ENCODE measurements at places on chromosomes 2 and 18.

DNA sequence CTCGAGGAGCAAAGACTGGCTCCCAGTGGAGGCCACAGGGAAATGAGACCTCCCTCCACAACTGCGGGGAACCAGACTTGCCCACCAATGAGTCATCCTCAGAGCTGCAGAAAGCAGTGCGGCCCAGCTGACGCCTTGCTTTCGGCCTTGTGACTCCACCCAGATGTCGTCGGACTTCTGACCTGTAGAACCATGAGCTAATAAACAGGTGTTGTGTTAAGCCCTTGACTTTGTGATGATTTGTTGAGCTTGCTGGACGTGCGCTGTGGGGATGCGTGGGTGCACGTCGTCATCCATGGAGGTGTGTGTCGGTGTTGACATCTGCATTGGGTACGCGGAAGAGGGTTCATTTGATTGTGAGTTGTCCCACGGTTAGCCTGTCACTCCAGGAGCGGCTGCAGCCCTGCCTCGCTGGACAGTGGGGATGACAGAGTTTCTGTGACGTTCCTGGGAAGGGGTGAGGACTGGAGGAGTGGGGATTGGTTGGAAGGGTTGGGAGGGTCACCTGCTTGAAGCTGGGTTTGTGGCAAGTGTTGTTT is 154.1 kb downstream of the SH3BP4 start:
- no peak for DNase-seq

DNA sequence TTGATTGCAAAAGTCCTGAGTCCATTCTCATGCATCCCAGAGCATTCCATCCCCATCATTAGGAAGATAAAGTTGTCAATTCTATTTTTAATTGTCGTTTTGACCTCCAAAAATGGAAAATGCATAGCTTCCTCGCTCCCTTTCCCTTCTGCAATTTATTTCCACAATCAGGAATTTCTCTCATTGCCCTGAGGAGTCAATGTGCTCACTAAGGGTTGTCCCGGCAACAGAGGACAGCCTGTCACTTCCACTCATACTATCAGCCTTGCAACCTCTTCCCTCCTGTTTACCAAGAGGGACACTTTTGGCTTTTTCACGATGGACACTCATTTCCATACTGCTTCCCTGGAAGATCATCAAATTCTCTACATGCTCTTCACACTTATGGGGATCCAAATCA is 164.8 kb downstream of the MYO5B start:
- DNase-seq: no peak

DNA sequence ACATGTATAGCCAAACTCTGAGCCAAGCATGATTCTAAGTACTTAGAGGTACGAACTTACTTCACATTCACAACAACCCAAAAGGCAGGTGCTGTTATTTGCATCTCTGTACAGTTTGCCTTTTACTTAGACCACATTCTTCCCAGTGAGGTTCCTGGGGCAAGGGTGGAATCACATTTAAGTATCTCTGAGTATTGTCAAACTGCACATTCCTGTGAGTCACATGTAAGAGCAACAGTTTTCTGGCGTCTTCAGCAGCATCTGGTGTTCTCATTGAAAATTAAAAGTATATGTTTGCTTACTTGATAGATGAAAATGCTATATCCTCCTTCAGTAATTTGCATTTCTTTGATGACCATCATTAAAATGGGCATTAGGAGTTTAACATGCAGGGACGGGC is 119.1 kb downstream of the UXS1 start:
- no peak for DNase-seq

DNA sequence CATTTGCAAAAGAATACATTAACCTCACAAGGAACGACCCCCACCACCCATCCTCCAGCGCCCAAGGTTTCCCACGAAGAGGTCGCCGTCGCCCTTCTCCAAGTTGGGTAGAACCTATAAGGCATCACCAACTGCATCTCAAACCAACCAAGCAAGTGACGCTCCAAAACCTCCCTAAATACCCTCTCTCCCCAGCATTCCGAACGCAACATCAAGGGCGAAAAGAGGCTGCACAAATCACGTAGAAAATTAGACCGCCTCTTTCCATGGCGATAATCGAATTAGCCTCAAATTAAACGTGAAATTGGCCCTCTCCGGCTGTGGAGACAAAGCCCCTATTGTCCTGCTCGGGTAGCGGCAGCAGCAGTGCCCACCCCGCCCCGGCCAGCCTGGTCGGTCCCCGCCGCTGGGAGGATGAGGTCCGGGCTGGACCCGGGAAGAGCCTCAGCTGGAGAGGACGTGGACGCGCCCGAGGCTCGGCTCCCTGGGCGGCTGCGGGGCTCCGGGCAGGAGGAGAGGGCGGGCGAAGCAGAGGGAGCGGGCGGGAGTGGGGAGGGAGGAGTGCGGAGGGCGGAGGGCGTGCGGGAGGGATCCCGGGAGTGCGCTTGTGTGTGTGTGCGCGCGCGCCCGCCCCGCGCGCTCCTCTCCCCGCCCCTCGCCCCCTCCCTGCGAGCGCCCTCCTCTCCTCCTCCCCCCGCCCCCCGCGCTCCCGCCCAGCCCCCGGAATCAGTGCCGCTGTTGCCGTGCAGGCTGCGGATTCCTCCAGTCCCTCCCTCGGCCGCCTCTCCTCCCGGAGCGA is at the start of gene SPTBN1:
Gene SPTBN1, plus strand, starts transcription at position 765 of the 799 bp plus-strand sequence. CDS start 70,092 bp downstream, outside the sequence.
- no peak for DNase-seq

DNA sequence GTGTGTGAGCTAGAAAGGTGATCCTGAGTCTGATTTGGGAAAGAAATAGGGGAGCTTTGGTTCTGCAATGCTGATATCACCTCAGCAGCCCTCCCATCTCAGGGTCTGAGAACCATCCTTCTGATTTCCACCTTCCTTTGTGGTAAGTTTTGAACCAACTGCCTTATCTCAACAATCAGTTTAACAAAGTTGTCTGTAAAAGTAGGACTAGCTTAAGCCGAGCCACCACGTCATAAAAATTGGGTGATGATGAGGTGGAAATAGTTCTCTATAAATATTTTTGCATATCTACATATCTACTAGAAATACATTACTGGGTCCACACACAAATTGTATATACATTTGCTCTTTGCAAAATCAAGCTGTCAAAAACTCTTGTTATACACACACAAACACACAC is 1.1 kb downstream of the SULT1C4 start:
- no peak for DNase-seq

DNA sequence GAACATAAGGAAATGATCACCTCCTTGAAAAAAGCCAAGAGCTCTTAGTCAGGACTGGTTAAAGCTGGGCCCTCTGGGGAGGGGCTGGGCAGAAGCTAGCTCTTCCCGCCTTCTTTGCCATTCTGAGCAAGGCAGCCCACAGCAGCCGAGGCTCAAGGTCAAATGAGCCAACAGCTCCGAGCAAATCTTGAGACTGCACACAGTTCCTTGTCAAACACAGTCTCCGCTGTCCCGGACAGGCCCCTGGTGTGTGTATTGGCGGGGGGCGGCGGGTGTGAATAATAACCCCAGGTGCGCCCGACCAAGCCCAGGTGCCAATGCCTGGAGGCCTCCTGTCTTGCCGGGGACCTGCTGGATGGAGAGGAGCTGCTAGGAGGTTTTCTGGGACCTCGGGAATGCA is 46.4 kb upstream of the ACAA2 start:
- DNase-seq: no peak

GRCh38 chr2:233996461-233996860 is 54.0 kb upstream of the SPP2 start:
- no peak for DNase-seq

GRCh38 chr2:142944721-142945120 is 67.3 kb downstream of the KYNU start:
- DNase-seq: no peak

DNA sequence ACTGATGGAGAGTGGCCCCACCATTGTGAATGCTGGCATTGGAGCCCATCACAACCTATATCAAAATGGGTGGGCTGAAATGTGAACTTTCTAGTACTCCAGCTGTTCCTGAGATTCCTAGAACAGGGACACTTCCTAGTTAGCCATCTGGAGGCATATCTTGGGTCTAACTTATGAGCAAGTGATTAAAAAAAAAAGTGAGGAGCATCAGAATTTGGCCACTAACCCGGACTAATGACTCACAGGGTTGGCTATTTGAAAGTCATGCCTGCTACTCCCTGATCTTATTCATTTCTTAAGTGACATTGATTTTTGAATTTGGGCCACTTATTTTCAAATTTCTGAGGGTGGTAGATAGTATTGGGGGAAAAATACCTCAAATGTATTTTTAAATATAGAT is 216.6 kb downstream of the HRH4 start:
- DNase-seq: no peak

GRCh38 chr18:13563390-13563805 is 163.0 kb downstream of the FAM210A start:
- DNase-seq: no peak

DNA sequence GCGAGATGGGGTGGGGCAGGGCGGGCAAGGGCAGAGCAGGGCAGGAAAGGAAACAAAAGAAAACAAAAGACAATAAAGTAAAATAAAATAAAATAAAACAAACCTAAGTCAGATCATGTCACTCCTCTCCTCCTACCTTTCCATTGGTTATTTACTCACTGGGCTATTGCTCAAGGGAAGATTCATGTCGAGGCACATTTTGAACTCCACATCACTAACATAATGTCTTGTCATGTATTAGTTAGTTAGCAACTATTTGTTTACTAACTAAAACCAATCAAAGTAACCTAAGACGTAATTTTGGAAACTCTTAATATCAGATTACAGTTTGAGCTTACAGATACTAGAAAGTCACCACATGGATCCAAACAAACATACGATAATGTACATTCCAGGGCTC is 2.2 kb downstream of the C1D start:
- DNase-seq: no peak

DNA sequence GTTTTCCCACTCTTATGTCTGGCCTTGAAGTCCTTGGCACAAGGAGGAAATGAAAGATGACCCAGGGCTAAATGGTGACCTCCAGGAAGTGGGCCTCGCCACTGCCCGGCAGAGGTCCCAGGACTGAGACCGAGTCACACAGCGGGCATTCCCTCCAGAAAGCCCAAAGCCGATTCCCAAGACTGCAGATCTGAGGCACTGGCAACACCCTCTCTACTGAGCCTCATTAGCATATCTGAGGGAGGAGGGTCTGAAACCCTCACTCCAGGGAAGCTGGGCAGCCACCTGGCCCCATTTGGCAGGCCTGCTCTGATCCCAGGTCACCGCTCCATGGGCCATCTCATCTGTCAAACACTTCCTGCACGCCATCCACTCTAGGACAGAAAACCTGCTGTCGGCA is 29.1 kb downstream of the FAM178B start:
- DNase-seq: no peak

DNA sequence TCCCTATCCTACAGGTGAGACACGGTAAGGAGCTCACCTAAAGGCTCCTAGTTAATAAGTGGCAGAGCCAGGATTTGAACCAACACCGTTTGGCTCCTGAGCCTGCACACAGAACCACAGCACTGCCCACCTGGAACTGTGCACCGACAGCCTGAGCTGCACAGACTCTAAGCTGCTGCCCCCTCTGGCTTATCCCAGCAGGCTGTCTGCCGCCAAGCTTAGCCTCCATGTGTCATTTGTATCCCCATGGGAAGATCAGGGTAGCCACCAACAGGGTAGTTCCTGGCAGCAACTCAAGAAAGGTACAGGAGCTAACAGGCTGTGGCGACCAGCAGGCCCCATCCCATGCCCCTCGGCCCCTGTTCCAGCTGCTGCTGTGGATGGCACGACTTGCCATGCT is 135.7 kb downstream of the LRRC30 start:
- no peak for DNase-seq

DNA sequence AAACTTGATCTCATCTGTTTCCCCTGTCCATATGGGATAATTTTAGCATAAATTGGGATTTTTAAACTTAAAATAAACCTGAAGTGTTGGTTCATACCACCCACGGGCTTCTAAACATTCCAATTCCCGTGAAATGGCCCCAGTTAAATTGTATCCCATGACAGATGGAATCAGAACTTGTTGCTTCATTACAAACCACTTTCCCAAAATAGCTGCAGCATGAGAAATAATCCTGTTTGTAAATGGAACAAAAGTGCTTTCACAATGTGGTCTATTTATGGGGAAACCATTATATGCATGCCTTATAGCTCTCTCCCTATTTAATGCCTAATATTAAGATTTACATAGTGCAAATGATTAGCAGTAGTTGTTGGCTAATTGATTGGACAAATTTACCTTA is 15.9 kb downstream of the SCG2 start:
- no peak for DNase-seq

DNA sequence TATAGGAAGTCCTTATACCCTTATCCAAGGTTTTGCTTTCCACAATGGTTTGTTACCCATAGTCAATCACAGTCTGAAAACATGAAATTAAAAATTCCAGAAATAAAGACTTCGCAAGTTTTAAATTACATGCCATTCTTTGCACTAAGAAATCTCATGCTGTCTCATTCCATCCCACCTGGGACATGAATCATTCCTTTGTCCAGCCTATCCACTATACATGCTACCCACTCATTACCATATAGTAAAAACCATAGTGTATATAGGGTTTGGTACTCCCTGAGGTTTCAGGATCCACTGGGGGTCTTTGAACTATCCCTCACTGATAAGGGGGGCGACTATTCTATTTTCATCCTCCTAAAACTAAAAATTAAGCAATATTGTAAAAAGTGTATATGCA is 17.0 kb downstream of the SP3 start:
- DNase-seq: no peak

DNA sequence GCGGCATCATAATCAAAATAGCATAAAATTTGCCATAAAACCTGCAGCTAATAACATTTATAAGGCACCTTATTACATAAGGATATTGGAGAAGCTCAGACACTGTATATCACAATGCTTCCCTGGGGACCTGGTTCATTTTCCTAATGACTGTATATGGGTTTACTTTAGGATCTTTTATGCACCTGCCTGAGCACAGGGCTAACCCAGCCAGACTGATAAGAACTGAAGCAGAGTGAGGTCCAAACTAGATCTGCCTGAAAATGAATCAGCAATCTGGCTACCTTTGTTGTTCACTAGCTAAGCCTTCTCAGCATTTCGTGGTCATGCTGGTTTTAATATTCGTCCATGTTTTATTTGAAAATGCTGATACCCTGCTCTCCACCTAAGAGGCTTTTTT is 1922.3 kb upstream of the CELF4 start:
- DNase-seq: no peak

DNA sequence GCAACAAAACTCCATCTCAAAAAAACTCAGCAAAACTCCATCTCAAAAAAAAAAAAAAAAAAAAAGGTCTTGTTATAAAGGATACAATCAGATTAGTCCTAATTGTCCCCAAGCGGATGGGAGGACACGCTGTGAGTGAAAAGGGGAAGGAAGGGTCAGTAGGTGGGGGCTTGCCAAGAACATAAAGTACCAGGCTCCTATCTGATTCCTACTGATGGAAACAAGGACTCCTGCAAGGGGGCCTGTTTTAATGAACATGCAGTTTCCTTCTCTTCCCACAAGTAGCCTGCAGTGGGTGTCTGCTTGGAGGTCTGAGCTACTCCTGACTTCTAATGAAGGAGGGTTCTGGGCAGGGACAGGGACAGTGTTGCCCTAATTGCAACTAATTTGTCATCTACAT is 7.9 kb downstream of the SCG2 start:
- DNase-seq: no peak

- DNase-seq: no peak
These were observed 221.6 kb downstream of the NR4A2 start for GRCh38 chr2:156110890-156111289.
